ENCODE measurements at places on chromosomes 2 and 18.

GRCh38 chr2:189595417-189595816 is 14.8 kb upstream of the SLC40A1 start:
- no peak for DNase-seq

DNA sequence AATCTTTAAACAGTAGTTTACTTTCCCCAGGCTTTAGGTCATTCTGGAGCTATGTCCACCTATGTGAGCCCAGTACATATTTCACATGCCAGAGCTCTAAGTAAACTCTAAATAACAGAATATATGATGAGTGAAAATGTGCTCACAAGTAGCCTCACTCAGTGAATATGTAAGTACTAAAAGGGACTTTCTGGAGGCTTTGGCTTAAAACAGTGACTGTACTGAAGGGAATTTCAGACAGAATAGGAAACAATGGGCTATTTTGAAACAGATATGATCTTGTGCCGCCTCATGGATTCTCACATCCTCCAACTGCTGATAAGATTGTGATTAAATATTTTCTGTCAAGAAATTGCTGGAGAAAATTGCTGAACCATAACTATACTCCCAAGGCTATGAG is 747.9 kb downstream of the SOCS6 start:
- DNase-seq, result no peak

DNA sequence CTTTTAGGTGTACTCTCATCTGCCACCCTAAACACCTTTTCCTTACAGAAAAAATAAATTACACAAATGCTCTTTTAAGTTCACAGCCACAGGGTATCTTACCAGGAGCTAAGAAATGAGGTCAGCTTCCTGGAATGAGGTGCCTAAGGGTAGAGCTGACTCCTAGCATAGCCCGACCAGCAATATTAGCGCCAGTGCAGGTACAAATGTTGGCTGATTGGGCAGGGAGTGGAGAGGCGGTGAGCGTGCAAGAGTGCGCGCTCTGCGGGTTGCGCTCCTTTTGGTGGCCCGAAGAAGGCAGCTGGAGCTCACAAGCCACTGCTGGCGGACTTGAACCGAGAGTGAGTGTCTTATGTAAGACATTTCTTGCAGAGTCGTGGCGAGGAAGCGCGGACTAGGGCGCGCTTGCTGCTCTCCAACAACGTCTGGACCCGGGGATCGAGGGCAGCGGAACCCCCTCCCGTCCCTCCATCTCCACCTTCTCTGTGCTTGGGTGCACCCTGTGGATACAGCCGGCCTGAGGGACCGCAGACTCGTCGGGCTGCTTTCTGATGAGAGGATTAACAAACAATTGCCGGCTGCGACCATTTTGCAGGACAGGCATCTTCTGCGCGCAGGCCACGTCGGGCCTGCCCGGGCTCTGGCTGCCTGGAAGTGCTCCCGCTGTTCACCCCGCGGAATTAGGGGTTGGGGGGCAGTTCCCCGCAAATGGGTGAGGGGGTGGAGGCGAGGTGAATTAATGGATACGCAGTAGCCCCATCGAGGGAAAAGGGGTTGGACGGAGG is 17.3 kb downstream of the BOLA3 start:
- DNase-seq, result no peak

- DNase-seq, result no peak
Observed at GRCh38 chr18:41042866-41043265, 912.2 kb upstream of the PIK3C3 start.

DNA sequence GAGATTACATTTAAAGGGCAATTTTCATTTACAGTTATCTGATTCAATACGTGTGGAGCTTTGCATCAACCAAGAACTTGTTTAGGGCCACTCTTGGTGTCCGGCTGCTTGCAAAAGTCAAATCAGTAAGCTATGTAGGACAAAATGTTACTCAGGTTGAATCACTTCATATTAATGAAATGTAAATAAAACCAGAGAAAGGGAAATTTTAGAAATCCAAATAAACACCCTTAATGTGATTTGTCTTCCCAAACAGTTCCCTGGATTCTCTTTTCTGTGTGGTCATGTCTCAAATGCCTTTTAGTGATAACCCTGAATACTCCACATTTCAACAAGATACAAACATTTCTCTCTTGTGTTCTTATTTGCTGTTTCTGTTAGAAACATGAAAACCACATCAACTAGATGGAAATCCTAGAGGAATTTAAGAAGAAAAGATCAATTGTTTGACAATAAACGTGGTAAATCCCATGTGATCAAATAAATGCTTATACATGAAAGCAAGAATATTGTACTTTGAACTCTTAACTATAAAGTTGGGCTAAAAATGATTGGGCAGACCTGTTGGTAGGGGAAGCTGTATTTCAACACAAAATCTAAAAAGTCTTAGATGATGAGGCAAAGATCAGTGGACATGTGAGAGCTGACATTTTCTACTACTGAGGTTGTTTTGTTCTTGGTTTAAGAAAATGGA is 101.3 kb downstream of the CDC42EP3 start:
- no peak for DNase-seq

- DNase-seq, result no peak
Observed at GRCh38 chr18:73093687-73094250, 226.0 kb upstream of the NETO1 start.

GRCh38 chr18:62937065-62937464 is 221.7 kb downstream of the PHLPP1 start:
- DNase-seq, result no peak

GRCh38 chr2:56102866-56103265 is 80.9 kb upstream of the CCDC85A start:
- no peak for DNase-seq

DNA sequence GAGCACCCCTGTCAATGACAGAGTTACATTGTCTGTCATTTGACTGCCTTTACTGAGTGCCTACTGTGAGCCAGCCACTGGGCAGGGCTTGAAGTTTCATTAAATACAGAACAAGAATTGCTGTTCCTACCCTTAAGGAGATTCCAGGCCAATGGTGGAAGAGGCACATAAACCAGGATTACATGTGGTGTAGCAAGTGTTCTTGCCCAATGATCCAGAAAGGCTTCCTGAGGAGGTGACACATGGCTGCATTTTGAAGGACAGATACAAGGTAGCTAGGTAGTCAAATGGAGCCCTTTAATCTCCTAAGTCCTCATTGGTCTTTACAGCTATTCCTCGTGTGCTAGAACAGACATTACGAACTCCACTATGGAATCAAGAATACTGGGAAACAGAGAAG is 312.7 kb downstream of the ETAA1 start:
- no peak for DNase-seq

GRCh38 chr2:108560241-108560811 is 26.1 kb downstream of the LIMS1 start:
- DNase-seq, result no peak

DNA sequence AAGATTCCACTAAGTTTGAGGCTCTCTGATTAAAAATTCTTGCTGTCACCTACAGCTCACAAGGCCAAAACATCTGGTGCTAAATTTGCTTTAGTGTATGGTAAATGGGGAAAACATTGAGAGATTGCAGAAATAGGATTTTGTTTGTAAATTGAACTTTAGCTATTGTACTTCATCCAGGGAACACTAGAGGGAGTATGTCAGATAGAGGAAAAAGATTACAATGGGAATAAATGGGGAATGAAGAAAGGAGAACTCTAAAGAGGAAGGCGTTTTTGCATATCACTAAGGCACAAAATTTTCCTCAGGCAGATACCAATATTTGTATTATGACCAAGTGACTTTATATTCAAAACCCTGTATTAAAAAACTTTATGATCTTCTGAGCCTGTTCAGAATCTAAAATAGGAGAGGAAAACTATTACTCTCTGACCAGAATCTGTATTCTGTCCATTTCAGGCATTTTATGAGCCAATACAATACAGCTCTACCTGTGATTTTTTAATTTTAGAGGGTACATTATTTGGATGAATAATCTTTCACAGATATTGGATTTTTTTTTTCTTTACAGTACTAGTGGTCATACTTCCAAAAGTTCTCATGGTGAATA is 52.3 kb upstream of the ITGB6 start:
- DNase-seq, result peak; percentile 38

- DNase-seq, result no peak
Observed at GRCh38 chr2:235607546-235608199, 113.8 kb downstream of the AGAP1 start.

GRCh38 chr2:64394153-64394552 is 59.8 kb upstream of the LGALSL start:
- DNase-seq, result no peak

DNA sequence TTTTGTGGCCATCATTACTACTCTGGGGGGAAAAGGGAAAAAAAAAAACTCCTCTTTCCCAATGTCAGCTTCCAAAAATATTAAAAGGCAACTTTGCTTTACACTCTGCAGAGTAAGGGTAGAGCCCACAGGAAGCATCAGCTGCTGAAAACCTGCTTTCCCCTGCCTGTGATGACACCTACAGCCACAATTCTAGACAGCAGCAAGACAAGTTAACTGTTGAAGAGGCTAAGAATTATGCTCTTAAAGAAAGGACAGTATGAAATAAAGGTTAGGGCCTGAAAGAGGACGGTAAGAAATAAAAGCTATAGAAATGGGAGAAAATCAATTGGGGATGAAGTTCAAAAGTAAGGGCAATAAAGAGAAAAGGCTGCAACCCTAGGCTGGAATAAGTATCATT is 3.0 kb downstream of the PDE11A start:
- DNase-seq, result no peak

DNA sequence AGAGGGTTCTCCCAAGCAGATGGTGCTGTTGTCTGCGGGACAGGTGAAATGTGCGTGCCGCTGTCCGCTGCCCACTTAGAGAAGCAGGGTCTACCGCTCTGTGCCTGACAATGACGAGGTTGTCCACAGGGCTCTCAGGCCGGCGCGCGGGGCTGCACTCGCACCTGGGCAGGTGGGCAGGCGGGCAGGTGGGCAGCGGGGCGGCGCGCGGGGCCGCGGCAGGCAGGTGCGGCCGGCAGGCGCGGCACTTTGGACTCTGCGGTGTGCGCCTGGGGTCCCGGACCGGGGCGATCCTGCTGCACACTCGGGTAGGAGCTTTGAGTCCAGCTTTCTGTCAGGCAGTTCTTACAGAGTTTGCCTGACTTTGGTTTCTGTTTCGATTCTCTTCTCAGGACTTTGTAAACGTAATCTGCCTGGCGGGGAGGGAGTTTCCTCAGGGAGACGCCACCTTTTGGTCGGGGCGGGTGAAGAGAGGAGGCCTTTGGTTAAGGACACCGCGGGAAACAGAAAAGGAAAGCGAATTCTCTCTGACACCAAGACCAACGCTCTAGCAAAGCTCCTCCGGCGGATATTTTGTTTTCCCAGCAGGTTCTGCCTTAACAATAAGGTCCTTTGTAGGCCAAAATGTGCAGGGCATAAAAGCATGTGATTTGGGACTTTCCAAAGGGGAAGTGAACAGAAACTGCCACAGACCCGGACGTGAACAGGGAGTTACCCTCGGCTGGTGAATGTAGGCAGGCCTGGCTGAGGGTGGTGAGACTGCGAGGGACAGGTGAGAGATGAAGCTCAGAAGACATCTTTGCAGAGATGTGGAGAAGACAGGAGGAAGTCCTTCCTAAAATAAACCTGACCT is at the start of gene IFIH1:
IFIH1 (minus strand) TSS at position 357 of the 853 bp plus-strand sequence. CDS start 377 bp downstream, outside the sequence.
- peak; percentile 17 for DNase-seq

DNA sequence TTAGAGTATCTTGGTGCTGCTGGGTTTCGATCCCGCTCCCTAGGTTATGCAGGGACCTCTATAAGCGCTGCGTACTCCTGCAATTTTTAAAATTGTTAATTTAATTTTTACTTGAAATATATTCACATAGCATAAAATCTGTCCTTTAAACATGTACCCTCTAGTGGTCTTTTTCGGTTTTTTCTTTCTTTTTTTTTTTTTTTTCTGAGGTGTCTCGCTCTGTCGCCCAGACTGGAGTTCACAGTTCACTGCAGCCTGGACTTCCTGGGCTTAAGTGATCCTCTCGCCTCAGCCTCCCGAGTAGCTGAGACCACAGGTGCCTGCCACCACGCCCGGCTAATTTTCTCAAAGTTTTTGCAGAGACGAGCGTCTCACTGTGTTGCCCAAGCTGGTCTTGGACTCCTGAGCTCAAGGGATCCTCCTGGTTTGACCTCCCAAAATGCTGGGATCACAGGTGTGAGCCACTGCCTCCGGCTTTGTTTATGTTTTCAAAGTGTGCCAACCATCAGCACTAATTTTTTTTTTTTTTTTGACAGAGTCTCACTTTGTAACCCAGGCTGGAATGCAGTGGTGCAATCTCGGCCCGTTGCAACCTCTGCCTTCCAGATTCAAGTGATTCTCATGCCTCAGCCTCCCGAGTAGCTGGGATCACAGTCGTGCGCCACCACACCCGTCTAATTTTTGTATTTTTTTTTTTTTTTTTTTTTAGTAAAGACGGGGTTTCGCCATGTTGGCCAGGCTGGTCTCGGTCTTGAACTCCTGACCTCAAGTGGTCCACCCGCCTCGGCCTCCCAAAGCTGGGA is 585 bp upstream of the MOB1A start:
- no peak for DNase-seq

DNA sequence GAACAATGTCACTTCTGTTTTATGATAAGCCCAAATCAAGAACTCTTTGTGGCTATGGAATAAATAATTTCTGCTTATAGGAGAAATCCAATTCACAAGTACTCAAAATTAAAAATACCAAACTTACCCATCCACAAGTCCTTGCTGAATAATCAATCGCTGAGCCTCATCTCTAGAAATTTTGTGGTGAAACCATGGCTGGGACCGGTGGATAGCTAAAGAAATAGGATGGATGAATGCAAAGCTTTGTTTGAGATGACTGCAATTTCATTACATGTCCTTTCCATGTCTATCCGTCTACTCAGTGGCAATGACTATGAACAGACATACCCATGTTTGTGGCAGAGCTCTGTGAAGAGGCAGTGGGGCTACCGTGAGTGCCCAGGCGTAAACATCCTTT is 124.4 kb downstream of the GRB14 start:
- no peak for DNase-seq

- DNase-seq, result no peak
Observed at GRCh38 chr2:131030478-131030971, 62.7 kb downstream of the FAM168B start.

DNA sequence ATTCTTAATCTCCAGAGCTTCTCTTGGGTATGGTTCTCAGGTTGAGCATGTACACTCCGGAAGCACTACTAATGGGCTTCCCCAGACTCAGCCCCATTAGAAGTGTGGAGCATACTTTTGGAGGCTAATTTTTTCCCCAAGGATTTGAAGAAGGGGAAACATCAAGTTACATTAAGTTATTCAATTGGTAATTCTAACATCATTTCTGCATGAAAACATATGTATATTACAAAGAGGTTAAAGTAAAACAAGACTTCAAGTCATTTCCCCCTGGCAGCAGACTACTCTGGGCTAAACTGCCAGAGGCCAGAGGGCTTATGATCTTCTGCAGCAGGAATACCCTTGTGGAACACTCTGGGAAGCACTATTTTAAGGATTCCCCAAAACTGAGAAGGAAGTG is 227.7 kb upstream of the STK17B start:
- DNase-seq, result no peak

- no peak for DNase-seq
Observed at GRCh38 chr2:134348239-134348638, 94.4 kb downstream of the MGAT5 start.

DNA sequence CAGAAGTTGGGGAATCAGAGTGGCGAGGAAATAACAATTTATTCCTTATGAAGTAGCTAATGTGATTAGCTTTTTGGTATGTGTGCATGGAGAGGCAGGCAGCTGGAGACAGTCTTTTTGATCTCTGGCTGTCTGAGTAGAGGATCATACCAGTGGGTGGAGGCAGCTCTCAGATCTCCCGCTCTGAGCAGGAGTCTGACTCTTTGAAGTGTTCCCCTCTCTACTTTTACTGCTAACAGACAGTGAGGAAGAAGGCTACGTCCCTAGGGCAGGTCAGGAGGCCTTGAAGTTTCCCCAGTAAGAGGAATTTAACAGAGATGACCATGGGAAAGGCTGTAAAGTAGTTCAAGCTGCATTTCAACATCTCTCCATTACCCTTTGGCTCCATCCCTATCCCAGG is 111.9 kb upstream of the REG3A start:
- DNase-seq, result no peak

Data from K562 (cell line).